ENCODE measurements at places on chromosomes 16 and 17.

- DNase-seq, result no peak
These were observed 11.3 kb upstream of the RNF157 start for GRCh38 chr17:76251478-76252039.

DNA sequence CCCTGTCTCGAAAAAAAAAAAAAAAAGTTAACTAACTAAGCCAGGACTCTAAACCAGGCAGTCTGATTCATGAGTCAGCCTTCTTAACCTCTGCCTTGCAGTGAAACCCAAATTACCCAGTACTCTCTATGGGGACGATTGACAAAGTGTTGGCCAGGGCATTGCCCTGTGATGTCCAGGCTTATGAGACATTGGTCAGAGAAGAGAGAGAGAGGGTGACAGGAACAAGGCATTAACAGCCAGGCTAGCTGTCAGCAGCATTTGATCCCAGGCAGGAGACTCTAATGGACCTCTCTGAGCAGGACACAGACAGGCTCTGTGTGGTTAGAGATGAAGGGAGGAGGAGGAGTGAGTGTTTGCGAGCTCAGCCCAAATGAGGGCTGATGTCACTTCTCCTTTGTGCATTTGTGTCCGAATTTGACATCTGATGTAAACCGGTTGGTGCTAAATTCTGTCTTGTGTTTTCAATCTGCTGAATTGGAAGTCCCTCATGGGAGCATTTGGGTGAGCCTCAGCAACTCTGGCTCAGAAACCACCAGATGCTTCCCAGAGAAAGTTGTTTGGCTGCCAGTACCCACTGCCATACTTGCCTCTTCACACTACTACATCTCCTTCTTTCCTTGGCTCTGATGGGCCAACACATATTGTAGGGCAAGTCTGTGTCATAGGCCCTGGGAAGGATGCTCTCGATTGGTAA lies 4.3 kb upstream of the MYL4 start:
- DNase-seq, result peak; percentile 57

DNA sequence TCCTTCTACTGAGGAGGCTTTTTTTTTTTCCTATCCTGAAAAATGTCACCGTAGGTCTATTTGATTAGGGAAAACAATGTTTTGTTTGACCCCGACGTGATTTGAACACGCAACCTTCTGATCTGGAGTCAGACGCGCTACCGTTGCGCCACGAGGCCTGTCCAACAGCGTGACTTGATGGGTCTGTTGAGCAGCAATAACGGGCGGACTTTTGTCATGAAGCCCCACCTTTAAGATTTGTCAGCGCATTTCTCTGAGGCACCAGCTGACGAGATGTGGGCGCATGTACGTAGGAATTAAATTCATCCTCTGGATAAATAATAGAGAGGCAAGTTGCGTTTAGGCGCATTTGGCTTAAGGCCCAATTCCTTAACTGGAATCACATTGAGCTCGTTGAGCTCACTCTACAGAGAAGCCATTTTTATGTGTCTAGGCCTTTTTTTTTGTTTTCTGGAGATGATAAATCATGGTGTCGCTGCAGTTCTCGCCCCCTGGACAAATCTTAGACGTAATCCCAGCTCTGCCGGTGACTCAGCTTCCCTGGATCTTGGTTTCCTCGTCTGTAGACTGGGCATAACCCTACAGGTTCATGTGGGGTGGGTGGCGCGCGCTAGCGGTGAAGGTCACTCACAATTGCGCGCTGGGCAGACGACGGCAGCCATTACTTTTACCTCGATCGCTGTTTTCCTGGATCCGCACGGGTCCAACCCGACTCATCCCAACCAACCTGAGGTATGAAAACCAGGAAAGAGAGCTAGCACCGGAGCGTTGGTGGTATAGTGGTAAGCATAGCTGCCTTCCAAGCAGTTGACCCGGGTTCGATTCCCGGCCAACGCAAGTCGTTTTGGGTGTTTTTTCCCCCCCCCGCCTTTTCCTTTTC lies 10.6 kb upstream of the AURKB start:
- DNase-seq, result peak; percentile 93

DNA sequence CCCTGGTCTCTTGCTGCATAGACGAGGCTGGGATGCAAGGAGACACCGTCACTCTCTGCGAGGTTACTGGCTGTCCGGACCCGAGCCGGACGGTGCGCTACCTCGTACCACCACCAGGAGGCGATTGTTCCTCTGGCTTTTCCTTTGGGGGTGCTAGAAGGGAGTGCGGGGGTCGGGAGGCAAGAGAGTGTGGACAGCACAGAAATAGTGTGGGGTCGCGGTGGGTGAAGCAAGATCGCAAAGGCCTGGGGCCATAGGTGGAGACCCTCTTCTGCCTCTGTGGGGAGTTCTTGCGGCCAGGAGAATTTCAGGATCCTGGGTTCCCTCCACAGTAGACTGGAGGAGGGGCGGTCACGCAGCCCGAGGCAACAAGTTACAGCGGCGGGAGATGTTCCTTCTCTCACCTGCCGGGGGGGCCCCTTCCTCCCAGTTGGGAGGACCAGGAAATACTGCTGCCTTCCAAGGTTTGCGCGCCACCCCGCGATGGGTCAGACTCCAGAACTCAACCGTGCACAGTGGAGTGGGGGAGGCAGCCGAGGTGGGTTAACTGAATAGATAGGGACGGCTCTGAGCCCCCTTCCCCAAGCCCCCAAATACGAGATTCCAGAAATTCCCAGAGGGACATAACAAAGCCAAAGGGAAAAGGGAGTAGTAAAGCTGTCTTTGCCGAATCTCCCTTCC lies 6.9 kb downstream of the PHOSPHO1 start:
- peak; percentile 21 for DNase-seq

DNA sequence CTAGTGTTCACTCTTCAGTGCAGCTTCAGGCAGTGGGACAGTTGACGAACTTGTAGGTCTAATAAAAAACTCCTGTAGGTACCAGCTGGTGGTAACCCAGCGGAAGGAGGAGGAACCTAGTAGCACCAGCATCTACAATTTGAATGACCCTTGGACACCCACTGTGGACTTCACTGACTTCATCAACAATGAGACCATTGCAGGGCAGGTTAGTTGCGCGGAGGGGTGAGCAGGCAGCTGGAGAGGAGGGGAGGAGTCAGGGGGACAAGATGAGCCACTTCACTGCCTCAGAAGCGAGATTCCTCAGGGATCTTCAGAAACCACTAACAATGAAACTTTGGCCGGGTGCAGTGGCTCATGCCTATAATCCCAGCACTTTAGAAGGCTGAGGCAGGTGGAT lies 22.3 kb downstream of the AOC3 start:
- DNase-seq, result no peak

- no peak for DNase-seq
These were observed 5.9 kb downstream of the GIT1 start for GRCh38 chr17:29583324-29584248.

- DNase-seq, result no peak
These were observed 192.2 kb upstream of the WSCD1 start for GRCh38 chr17:5877948-5878347.

DNA sequence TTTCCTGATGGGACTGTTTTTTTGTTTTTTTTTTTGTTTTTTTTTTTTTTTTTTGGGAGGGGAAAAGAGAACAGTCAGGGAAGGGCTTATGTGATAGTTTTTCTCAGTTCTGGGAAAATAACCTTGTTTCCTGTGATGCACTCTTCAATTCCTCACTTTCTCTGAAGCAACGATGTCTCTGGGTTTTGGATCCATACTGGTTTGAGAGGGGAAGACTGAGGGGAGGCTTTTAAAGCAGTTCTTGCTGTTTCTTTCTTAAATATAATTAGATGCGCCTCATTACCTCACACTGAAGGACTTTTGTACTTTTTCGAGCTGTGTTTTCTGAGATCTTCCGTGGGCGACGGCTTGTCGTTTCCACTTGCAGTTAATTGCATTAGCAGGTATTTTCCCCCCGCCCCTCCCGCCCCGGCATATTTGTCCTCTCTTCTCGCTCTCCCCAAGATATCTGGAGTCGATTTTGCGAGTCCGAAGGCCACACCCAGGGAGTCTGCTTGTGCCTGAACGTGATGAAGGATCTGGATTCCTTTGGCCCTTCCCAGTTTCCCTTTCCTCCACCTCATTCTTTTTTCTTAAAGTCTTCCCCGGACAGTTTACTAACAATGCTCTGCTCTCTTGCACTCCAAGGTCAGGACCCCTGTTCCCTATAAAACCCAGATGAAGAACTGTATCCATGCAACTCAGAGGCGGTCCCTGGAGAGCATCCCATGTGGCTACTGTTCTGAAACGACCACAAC lies 125.2 kb upstream of the ZFHX3 start:
- no peak for DNase-seq

DNA sequence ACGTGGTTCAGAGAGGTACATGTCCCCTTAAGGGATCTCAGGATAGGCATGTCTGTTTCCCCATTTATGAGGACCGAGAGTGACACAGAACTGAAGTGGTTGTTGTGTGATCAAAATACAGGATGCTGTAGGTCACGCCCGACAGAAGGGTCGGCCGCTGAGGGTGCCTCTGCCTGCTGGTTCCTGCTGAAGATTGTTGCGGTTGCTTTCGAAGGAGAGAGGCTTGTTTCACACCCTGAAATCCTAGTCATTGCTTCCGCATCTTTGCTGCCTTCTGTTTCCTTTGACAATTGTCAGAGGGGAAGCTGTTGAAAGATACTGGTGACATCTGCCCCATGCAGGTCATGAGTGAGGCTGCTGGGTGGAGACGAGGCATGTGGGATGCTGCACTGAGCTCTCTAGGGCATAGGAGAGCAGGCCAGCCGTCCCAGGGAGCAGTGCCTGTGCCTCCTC lies 3.8 kb upstream of the NAT9 start:
- DNase-seq, result no peak

- DNase-seq, result peak; percentile 33
These were observed 23.2 kb downstream of the USP43 start for GRCh38 chr17:9668517-9668916.

GRCh38 chr17:13031718-13032350 lies 14.0 kb upstream of the ELAC2 start:
- DNase-seq, result peak; percentile 49

DNA sequence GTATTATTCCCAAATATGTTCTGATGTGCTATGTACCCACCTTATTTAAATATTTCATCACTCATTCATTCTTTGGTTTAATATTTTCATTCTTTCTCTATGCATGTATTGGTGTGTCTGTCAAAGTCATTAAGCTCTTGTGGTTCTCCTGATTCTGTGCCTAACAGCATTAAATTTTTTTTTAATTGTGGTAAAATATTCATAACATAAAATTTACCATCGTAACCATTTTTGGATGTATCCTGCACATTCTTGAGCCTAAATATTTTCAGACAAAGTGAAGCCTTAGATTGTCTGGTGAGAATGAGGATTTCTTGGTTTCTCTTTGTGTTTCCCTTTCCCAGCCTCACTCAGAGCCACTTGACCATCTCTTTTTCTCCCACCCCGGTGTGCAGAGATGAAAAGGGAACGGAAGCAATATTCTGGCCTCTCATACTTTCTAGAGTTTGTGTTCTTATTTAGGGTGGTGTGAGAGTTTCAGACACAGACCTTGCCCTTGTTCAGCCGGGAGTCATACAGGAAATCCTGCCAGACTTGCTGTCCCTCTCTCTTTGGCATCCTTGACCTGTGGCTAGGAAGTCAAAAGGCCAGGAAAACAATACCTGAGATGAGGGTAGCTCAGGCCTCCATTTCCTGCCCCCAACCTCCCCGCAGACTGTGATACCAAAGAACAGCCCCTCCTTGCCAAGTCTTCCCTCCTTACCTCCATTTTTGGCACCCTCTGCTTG lies 4.9 kb downstream of the CCL5 start:
- DNase-seq, result no peak

DNA sequence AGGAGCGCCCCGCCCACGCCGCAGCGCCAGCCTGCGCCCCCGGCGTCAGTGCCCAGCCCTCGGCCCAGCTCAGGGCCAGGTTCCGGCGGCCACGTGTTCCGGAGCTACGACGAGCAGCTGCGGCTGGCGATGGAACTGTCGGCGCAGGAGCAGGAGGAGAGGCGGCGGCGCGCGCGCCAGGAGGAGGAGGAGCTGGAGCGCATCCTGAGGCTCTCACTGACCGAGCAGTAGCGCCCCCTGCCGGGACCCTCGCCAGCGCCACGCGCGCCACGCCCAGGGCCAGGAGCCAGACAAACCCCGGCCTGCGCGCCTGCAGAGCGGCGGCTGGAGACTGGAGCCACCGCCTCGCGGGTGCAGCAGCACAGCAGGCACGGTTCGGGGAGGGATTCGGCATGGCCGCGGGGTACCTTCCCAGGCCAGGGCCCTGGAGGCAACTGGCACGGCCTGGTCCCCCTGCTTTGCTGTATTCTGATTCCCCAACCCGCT lies 9.3 kb downstream of the CORO6 start:
- DNase-seq, result peak; percentile 84

GRCh38 chr17:79852748-79853147 lies 13.5 kb upstream of the CBX4 start:
- DNase-seq, result peak; percentile 24

DNA sequence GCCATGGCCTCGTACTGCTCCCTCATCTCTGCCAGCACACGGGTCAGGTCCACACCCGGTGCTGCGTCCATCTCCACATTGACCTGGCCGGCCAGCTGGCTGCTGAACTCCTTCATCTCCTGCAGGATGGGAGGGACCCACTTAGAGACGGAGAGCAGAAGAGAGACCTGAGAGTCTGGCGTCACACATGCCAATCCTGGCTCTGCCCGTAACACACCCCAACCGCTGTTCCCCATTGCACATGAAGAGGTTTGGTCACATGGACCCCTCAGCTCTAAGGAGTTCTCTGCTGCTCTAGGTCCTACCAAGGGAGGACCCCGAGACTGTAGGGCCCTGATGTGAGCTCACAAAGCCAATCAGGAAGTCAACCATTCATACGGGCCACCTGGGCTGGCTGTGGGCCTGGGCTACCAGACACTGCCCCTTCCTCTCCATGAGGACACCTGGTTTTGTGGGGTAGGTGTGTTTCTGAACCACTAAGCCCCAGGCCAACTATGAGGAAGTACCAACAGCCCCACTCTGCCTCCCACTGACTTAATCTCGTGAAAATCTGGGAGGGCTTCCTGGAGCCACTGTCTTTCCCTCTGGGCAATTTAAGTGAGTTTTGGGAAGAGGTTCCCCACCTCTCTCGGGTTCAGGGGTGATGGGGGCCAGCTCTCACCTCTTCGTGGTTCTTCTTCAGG lies 2.4 kb downstream of the KRT15 start:
- DNase-seq, result no peak

GRCh38 chr17:76500747-76501017 lies 541 bp downstream of the RHBDF2 start:
- DNase-seq, result no peak

- DNase-seq, result no peak
These were observed 18.8 kb upstream of the GLG1 start for GRCh38 chr16:74625500-74626350.

GRCh38 chr16:56370875-56371659 lies 54.3 kb downstream of the AMFR start:
- no peak for DNase-seq
